ENCODE measurements at places on chromosomes 2 and 18.

DNA sequence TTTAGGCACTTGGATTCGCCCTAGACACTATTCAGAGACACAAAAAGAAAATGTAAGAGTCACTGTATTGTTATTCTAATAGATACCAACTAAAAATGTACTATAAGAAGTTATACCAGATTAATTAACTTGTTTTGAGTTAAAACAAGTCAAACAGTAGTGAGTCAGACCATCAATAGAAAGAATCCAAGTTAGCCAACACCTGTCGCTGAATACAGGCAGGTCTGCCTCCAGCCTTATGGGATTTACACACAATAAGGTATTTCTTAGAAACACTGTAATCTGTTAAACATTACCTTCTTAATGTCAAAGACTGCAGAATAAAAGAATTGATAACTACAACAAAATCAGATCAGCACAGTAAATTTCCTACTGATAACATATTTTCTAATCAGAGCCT lies 181.4 kb downstream of the DYM start:
- DNase-seq, result peak; percentile 49

DNA sequence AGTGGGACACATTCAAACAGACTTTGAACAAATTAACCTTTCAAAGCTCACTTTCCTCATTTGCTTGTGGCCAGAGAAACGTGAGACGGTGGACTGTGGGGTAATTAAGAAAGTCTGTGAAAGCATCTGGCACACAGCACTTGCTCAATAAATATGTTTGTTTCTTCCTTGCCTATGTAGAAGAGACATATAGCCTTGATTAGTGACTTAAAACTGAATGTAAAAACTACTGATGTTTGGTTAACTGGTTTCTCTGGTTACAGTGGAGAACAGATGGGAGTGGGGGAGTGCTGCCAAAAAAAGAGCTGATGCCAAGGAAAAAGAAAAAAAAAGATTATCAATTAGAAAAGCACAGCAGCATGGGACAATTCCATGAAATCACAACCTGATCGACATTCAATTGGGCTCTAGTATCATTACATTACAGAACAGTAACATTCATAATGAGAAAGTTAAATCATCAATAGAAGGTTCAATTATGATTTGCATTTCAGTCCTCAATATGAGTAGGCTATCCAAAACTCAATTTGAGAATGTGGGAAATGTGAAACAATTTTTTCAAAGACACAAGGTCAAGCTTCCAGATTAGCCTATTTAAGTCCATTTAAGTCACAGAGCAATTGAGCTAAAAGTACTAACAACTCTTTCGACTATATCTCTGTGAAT lies 14.7 kb downstream of the CUL3 start:
- DNase-seq, result no peak

DNA sequence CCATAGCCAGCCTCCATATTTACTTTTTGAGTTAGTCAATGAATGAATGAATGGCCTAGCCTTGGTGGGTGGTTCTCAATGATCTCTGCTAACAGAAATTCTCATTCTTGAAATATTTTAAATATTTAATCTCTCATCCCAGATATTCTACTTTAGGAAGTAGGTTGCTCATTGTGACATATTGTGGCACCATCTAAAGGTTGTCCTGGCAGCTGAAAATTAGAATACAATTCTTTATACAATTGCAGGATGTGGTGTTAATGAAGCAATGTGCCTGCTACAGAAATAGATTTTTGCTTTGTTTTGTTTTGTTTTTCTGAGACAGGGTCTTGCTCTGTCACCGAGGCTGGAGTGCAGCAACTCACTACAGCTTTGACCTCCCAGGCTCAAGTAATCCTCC lies 35.8 kb downstream of the SCG2 start:
- no peak for DNase-seq

- DNase-seq, result peak; percentile 13
Observed at GRCh38 chr2:197558393-197558792, 42.5 kb downstream of the MOB4 start.

DNA sequence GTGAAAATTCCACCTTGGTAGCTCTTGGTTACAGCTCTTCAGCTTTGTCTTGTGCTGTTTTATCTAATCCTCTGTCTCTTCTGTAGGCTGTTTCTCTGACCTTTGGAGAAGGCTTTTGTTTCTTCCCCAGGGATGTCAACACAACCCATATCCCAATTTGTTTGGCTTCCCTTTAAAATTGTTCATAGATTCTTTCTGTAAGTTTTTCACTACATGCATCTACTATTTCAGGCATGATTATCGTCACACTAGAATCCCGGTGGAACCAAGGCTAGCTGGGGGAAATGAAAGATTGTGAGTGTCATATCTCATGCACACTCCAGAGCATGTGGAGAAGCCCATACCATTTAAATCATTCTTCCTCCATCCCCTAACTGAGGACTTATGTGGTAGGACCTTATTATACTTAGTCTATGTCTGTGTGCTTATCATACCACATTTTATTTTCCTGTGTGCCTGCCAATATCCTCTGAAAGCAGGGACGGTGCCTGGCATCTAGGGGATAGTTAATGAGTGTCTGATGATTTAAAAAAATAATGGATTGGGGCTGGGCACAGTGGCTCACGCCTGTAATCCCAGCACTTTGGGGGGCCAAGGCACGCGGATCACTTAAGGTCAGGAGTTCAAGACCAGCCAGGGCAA lies 59.9 kb downstream of the CRIM1 start:
- DNase-seq, result no peak

DNA sequence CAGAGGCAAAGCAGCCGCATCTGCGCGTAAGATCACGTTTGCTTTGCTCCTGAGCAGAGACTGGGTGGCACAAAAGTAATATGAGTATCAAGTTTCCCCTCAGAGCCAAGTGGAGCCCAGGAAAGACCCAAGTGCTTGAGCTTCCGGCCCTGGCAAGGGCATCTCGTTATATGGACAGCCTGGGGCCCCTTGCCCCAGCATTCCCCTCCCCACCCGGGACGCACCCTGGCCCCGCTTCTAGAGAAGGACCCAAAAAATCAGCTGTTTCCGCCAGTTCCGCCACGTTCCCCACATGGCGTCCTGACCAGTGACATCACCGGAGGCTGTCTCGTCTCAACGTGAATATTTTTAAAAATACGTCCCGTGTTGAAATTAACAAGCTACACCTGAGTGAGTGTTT lies 135.1 kb downstream of the NFATC1 start:
- no peak for DNase-seq

- no peak for DNase-seq
Observed at GRCh38 chr2:216206821-216207220, 97.7 kb downstream of the XRCC5 start.

GRCh38 chr2:133530645-133531044 lies 37.6 kb downstream of the NCKAP5 start:
- DNase-seq, result no peak

- no peak for DNase-seq
Observed at GRCh38 chr2:643334-643733, 33.9 kb downstream of the TMEM18 start.

- DNase-seq, result no peak
Observed at GRCh38 chr2:25232248-25232825, 64.0 kb upstream of the POMC start.

DNA sequence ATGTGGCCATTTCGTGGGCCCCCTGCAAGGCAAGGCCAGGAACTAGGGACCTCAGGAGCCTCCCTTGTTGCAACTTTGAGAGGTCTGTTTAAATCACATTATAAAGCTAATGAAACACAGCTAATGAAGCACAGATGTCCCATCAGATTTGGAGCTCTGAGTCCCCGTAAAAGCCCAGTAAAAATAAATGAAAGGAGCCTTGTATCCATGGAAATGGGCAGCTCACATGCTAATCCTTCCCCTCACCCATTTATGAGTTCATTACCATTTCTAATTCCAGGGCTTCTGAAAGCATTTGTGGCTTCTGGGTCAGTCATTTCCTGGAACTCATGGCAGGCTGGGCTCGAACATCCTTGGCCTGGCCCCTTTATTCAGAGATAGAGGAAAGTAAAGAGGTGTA lies 274.8 kb downstream of the SS18 start:
- DNase-seq, result no peak

DNA sequence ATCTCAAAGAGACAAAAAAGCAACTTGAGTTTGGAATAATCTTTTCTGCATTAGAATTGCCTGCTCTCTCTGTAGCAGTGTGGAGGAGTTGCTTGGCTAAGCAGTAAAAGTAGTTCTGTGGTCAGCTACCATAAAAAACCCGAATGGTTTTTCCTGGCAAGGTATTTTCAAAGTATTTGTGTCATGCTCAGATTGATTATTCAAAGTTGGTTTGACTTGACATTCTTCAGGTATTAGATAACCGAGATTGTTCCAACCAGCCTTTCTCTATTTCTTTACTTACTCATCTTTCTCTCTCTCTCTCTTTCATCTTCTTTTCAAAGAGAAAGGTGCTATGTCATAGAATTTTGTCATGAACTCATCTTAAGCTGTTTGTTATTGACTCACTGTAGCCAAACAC lies 404.9 kb downstream of the CPS1 start:
- peak; percentile 8 for DNase-seq

- no peak for DNase-seq
Observed at GRCh38 chr2:68345129-68345875, 19.8 kb upstream of the PLEK start.

- DNase-seq, result peak; percentile 54
Observed at GRCh38 chr2:137228566-137228965, 463.2 kb downstream of the THSD7B start.

DNA sequence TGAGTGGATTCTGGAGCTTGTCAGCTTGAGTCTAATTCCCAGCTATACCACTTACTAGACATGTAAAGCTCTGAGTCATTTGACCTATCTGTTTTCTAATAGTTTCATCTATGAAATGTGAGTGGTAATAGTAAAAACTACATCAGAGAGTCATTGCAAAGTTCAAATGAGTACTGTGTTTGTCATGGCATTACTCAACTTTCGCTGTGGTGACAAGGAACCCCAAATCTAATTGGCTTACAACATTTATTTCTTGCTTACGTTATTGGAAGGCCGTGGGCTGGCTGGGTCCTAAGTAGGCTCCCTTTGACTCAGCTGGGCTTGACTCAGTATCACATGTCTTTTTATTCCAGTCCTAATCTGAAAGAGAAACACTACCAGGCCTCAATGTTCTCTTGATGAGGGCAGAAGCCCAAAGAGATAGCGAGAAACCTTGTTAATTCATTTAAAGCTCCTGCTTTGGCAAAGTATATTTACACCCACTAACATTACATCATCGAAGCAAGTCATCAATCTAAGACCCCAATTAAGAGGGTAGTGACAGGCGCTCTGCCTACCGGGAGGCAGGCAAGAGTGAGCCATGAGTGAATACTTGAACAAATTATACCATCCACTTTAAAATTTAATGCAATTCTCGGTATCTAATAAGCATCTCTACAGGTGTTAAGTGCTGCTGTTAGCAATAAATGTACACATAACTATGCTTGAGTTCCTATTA lies 431.8 kb upstream of the SPHKAP start:
- DNase-seq, result peak; percentile 78

DNA sequence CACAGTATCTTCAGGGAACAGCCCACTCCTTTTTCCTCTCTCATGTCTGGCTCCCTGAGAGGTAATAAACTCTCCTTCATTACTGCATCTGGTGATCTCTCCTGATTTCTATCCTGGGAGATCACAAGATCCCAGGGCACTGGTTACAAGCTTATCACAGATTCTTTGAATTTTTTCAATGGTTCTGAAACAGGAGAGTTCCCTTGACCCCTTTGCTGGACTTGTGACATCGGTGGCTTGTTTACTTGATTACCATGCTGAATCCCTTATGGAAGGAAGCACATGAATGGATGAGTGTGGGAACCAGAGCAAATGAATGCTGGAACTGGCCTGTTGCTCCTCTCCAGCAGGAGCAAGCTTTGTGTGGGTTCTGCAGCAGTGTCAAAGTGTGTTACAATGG lies 67.2 kb upstream of the HNMT start:
- DNase-seq, result no peak

DNA sequence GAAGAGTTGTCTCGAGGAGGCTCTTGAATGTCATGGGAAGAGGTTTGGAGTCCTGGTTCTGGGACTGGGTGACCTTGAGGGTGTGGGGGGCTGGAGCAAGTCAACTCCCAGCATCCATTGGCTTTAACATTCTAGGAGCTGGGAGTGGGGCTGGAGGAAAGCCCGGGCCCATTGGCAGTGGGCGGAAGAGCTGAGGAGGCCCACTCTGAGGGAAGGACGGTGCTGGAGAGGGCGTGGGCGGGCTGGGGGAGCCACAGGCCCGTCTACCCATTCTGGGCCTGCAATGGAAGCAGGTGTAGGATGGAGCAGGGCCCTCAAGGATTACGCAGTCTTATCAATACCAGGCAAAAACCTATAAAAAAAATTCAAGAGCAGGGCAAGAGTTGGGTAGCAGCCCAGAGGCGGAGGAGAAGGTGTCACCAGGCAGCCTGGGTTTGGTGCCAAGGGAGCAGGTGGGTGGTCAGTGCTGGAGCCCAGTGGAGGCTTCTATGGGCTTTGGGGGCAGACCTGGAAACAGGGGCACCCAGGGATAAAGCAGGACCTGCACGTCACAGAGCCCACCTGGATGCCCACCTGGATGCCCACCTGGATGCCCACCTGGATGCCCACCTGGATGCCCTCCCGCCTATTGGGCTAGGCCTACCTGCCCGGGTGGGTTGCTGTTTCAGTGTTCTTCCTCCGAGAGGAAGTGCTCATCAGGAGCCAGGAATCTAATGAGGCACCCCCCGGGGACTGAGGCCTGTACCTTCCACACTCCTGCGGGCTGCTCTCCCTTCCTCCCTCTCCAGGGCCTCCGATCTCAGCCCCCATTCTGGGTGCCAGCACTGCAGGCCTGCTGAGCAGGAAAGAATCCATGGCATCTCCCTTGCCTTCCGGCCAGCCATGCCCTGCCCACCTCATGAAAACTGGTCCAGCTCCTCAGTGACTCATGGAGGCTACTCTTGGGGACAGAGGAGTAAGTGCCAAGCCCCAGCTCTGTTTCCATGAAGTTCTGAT lies 71.3 kb downstream of the CTIF start:
- no peak for DNase-seq
